ENCODE measurements at places on chromosomes 13 and 19.

DNA sequence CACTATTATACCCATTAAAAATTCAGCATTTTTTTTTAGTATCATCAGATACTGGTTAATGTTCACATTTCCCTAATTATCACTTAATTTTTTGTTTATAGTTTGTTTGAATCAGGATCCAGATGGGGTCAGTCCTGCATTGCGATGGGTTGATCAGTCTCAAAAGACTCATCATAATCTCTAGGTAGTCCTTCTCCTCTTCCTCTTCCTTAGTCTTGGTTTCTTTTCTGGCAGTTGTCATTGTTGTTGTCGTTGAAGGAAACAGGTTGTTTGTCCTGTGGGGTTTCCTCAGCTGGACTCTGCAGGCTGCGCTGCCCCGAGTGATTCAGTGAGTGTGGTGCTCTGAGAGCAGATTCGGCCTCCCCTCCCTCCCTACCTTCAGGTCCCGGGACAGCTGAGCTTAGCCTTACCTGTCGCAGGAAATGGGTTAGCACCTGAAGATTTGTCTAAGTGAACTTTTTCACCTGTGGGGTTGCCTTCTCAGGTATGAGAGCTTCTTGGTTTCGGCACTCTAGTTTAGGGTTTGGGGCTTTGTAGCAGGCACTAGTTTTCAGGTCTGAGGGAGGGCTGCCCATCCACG is 34.1 kb downstream of the NFIX start:
- DNase-seq, result no peak

DNA sequence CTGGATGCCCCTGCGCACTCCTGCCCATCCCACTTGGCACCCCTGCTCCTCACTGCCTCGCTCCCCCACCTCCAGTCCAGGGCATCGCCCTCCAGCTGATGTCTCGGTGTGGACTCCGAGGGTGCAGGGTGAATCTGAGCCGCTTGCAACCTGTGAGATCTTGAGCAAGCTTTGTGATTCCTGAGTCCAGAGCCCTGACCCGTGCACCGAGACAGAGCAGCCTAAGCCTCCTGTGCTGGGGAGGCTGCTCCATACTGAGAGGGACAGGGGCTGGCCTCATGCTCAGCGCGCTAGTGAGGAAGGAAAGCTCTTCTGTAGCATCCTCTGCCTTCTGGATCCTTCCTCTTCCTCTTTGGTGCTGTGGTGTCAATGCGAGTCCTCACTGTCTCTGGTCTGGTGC is 116.0 kb downstream of the TEX29 start:
- no peak for DNase-seq

GRCh38 chr13:31119966-31120700 is 41.6 kb downstream of the HSPH1 start:
- no peak for DNase-seq

GRCh38 chr19:44732235-44733014 is 16.1 kb upstream of the BCL3 start:
- no peak for DNase-seq

GRCh38 chr13:23384111-23384510 is 49.4 kb downstream of the SACS start:
- DNase-seq, result no peak

GRCh38 chr13:44415815-44416214 is 42.2 kb downstream of the SERP2 start:
- no peak for DNase-seq

Data from central memory CD8-positive, alpha-beta T cell (primary cell).